Common myeloid progenitor, CD34-positive (primary cell): ENCODE measurements at places on chromosomes 7 and 10.
A peak's percentile ranks its signal among the peaks of the same experiment; 100 is the strongest.

DNA sequence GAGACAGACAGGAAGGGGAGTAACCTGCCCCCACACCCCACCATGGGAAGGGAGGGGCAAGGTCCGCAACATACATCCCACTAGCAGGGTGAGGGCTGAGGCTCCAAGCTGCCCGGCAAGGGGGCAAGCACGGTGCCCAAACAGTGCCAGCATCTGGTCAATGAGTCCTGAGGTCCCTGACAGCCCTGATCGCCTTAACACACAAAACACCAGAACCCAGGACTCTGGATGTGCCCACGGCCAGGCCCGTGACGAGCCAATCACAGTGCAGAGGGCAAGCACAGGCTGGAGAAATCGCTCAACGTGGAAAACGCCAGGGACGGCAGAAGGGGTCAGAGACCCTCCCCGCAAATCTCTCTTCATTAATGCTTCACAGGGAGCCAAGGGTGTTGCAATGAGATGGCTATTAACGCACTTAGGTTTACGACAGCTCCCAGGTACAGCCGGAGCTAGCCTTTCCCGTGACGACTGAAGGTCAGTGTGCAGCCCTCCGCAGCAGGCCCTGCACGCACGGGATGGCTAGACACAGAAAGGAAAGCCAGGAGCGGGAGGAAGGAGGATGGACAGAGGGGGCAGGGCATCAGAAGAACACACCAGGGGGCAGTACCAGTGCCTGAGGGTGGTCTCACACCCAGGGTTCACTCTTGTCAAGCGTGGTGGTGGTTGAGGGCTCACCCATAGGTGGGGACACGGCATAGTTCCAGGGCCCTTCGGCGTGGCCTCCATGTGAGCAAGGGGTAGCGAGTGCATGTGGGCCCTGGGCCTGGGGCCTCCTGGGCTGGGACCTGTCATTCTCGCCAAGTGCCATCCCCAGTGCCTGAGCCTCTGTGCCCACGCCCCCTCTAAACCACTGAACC lies 220.5 kb downstream of the MAD1L1 start:
- H3K27ac ChIP-seq: no peak overlapping the region
- H3K4me1 ChIP-seq: no peaks in the 10 kb centered on the region
- no peaks in the 10 kb centered on the region for H3K27me3 ChIP-seq
- H3K4me3 ChIP-seq: no peak overlapping the region
- no peak for DNase-seq
- peaks cover 5% of the 10 kb centered on the region for H3K36me3 ChIP-seq

- no peaks in the 10 kb centered on the region for H3K4me1 ChIP-seq
- H3K36me3 ChIP-seq: no peaks in the 10 kb centered on the region
- no peak for DNase-seq
- H3K27ac ChIP-seq: no peak overlapping the region
These were observed 90.9 kb upstream of the CHST15 start for GRCh38 chr10:124184208-124184830.

DNA sequence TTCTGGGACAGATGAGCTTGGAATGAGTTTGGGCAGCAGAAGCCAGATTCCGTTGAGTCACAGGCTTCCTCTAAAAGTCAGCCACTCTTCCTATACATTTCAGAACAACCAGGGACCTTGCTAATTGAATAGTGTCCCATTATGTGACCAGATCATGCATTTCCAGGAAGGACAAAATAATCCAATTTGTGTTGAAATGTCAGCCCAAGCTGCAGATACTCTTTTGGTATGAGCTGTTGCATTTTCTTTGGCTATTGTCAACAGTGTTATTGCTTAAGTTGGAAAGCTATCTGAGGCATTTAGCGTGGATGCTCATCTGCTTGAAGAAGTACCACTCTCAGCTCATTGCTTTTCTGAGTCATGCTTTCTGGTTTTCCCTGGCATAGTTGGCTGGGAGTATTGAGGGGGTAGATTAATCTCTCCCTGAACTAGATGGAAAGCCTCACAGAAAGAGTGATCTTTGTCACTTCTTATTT lies 223.7 kb upstream of the HABP2 start:
- no peaks in the 10 kb centered on the region for H3K4me1 ChIP-seq
- DNase-seq: no peak
- no peaks in the 10 kb centered on the region for H3K36me3 ChIP-seq
- H3K4me3 ChIP-seq: no peak overlapping the region

- H3K4me1 ChIP-seq: no peaks in the 10 kb centered on the region
- DNase-seq: no peak
- no peak overlapping the region for H3K4me3 ChIP-seq
- no peaks in the 10 kb centered on the region for H3K36me3 ChIP-seq
These were observed 47.9 kb downstream of the SP8 start for GRCh38 chr7:20738518-20739481.

GRCh38 chr7:103637094-103637493 lies 191.1 kb upstream of the SLC26A5 start:
- no peak overlapping the region for H3K27ac ChIP-seq
- no peak for DNase-seq
- H3K4me1 ChIP-seq: no peaks in the 10 kb centered on the region
- peaks cover 3% of the 10 kb centered on the region for H3K27me3 ChIP-seq
- H3K4me3 ChIP-seq: no peak overlapping the region

- H3K4me1 ChIP-seq: no peaks in the 10 kb centered on the region
- no peaks in the 10 kb centered on the region for H3K27me3 ChIP-seq
- H3K27ac ChIP-seq: no peak overlapping the region
- no peak overlapping the region for H3K4me3 ChIP-seq
- H3K36me3 ChIP-seq: no peaks in the 10 kb centered on the region
These were observed 9.2 kb upstream of the FOXP2 start for GRCh38 chr7:114405427-114405826.

- DNase-seq: peak; percentile 48
- peaks cover 18% of the 10 kb centered on the region for H3K4me1 ChIP-seq
- H3K27ac ChIP-seq: no peak overlapping the region
- H3K36me3 ChIP-seq: no peaks in the 10 kb centered on the region
- H3K27me3 ChIP-seq: no peaks in the 10 kb centered on the region
- H3K4me3 ChIP-seq: peak overlapping the region; percentile 70
These were observed 537 bp downstream of the SH3PXD2A start for GRCh38 chr10:103854686-103855391.

DNA sequence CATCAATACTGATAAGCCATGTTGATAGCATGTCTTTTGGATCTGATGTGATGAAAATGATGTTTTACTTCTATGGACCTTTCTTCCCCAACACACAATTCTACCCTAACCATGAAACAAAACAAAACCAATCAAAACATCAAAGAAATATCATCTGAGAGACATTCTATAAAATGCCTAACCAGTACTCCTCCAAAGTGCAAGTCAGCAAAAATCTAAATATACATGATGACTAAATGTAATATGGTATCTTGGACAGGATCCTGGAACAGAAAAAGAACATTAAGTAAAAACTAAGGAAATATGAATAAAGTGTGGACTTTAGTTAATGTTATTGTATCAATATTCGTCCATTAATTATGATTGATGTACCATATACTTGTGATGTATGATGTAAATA lies 625.1 kb downstream of the MAGI2 start:
- no peaks in the 10 kb centered on the region for H3K36me3 ChIP-seq
- H3K27ac ChIP-seq: no peak overlapping the region
- H3K27me3 ChIP-seq: no peaks in the 10 kb centered on the region
- H3K4me3 ChIP-seq: no peak overlapping the region
- DNase-seq: no peak

- no peak overlapping the region for H3K4me3 ChIP-seq
- H3K36me3 ChIP-seq: no peaks in the 10 kb centered on the region
- H3K4me1 ChIP-seq: no peaks in the 10 kb centered on the region
These were observed 59.2 kb upstream of the GLCCI1 start for GRCh38 chr7:7909376-7909775.

GRCh38 chr7:152667958-152668357 lies 8.0 kb downstream of the XRCC2 start:
- peak; percentile 65 for DNase-seq
- H3K27me3 ChIP-seq: no peaks in the 10 kb centered on the region
- H3K36me3 ChIP-seq: no peaks in the 10 kb centered on the region
- H3K27ac ChIP-seq: no peak overlapping the region
- no peaks in the 10 kb centered on the region for H3K4me1 ChIP-seq

DNA sequence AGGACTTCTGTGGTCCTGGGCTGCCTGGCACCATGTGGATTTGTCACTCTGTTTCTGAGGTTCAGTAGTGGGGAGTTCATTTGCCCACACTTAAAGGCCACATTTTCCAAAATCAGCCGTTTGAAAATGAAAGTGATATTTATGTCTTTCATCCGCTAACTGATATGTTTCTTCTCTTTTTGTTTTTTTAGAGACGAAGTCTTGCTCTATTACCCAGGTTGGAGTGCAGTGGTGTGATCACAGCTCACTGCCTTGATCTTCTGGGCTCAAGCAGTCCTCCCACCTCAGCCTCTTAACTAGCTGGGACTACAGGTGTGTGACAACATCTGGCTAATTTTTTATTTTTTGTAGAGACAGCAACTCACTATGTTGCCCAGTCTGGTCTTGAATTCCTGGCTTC lies 58.6 kb downstream of the EBLN1 start:
- peak overlapping the region; percentile 19 for H3K4me3 ChIP-seq
- no peaks in the 10 kb centered on the region for H3K27me3 ChIP-seq
- H3K27ac ChIP-seq: peak overlapping the region; percentile 59

GRCh38 chr10:123562387-123562786 lies 103.8 kb upstream of the GPR26 start:
- H3K4me1 ChIP-seq: no peaks in the 10 kb centered on the region
- no peaks in the 10 kb centered on the region for H3K36me3 ChIP-seq
- H3K4me3 ChIP-seq: no peak overlapping the region

GRCh38 chr10:114188900-114189299 lies 9.7 kb downstream of the TDRD1 start:
- DNase-seq: no peak
- H3K4me1 ChIP-seq: peaks cover 8% of the 10 kb centered on the region
- H3K4me3 ChIP-seq: no peak overlapping the region
- no peaks in the 10 kb centered on the region for H3K27me3 ChIP-seq
- H3K36me3 ChIP-seq: no peaks in the 10 kb centered on the region
- H3K27ac ChIP-seq: no peak overlapping the region

GRCh38 chr7:155188821-155189581 lies 108.7 kb upstream of the INSIG1 start:
- no peaks in the 10 kb centered on the region for H3K36me3 ChIP-seq
- no peak for DNase-seq
- H3K4me3 ChIP-seq: no peak overlapping the region
- peaks cover 2% of the 10 kb centered on the region for H3K27me3 ChIP-seq
- no peak overlapping the region for H3K27ac ChIP-seq
- no peaks in the 10 kb centered on the region for H3K4me1 ChIP-seq

GRCh38 chr7:22008087-22008486 lies 62.4 kb upstream of the CDCA7L start:
- DNase-seq: no peak
- H3K4me1 ChIP-seq: no peaks in the 10 kb centered on the region
- no peak overlapping the region for H3K27ac ChIP-seq
- H3K27me3 ChIP-seq: no peaks in the 10 kb centered on the region
- no peak overlapping the region for H3K4me3 ChIP-seq

DNA sequence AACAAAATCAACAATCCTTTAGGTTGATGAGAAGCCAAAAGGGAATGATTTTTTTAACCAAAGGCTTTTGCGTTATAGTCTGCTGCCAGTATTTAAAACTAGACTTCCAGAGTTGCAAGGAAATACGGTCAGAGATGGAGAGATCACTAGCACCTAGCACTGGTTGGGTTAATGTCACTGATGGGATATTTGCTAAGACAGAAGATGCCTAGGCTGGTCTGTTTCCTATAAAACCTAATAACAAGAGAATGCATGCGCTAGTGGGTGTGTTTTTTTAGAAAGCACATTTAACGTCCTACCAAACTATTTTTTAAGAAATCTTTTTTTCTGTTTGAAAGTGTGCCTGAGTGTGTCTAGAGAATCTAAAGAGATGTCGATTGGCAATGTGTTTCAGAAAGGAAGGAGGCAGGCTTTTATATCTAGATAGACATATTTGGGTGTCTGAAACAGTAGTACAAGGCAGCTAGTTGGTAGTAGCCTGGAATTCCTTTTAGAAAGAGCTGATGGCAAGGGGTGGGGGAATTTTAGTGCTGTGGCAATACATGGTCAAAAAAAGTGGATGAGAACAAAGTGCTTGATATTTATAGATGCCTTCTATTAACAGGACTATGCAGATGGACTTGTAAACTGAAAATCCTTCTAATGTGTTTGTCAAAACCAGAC lies 863 bp downstream of the CALD1 start:
- no peak overlapping the region for H3K27ac ChIP-seq
- peaks cover 2% of the 10 kb centered on the region for H3K4me1 ChIP-seq
- DNase-seq: no peak
- H3K4me3 ChIP-seq: no peak overlapping the region
- no peaks in the 10 kb centered on the region for H3K36me3 ChIP-seq
- H3K27me3 ChIP-seq: no peaks in the 10 kb centered on the region

DNA sequence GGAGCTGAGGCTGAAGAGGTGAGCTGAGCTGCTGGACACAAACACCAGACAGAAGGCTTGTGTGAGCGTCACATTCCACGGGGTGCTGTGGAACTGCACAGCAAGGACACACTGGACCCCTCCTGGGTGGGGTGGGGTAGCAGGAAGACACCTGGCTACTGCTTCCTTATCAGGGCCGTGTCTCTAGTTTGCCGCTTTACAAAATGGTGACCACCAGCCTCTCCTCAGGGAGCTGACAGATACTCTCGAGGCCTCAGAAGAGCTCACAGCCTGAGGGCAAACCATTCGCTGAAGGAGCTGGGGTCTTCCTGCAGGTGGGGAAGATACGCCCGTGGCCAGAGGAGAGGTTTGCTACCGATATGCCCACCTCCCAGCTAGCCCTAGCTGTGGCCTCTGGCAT lies 461.9 kb downstream of the PLXNA4 start:
- H3K4me1 ChIP-seq: no peaks in the 10 kb centered on the region
- no peak for DNase-seq
- H3K27ac ChIP-seq: no peak overlapping the region
- no peaks in the 10 kb centered on the region for H3K36me3 ChIP-seq
- no peak overlapping the region for H3K4me3 ChIP-seq
- H3K27me3 ChIP-seq: peaks cover 8% of the 10 kb centered on the region

- peaks cover 2% of the 10 kb centered on the region for H3K4me1 ChIP-seq
- peak; percentile 34 for DNase-seq
- H3K27me3 ChIP-seq: no peaks in the 10 kb centered on the region
- H3K36me3 ChIP-seq: no peaks in the 10 kb centered on the region
- H3K4me3 ChIP-seq: no peak overlapping the region
These were observed 276.5 kb downstream of the MAGI2 start for GRCh38 chr7:79176859-79177477.

- H3K4me3 ChIP-seq: no peak overlapping the region
- no peaks in the 10 kb centered on the region for H3K36me3 ChIP-seq
- H3K4me1 ChIP-seq: no peaks in the 10 kb centered on the region
- H3K27ac ChIP-seq: no peak overlapping the region
- H3K27me3 ChIP-seq: no peaks in the 10 kb centered on the region
These were observed 272.9 kb upstream of the KLF6 start for GRCh38 chr10:4057725-4058513.

GRCh38 chr10:75386128-75386527 lies 15.4 kb downstream of the ZNF503 start:
- H3K4me3 ChIP-seq: no peak overlapping the region
- no peak for DNase-seq
- no peaks in the 10 kb centered on the region for H3K36me3 ChIP-seq
- H3K27me3 ChIP-seq: no peaks in the 10 kb centered on the region
- no peak overlapping the region for H3K27ac ChIP-seq

GRCh38 chr10:58209669-58210068 lies 58.0 kb downstream of the IPMK start:
- H3K4me1 ChIP-seq: no peaks in the 10 kb centered on the region
- no peak overlapping the region for H3K4me3 ChIP-seq
- H3K27me3 ChIP-seq: no peaks in the 10 kb centered on the region
- no peak overlapping the region for H3K27ac ChIP-seq
- H3K36me3 ChIP-seq: no peaks in the 10 kb centered on the region

GRCh38 chr10:24698270-24698669 lies 25.4 kb downstream of the ARHGAP21 start:
- no peaks in the 10 kb centered on the region for H3K27me3 ChIP-seq
- no peaks in the 10 kb centered on the region for H3K36me3 ChIP-seq
- no peak overlapping the region for H3K27ac ChIP-seq
- no peak for DNase-seq
